ENCODE measurements at places on chromosomes 11 and 22. TPM values are rescaled to one million over a fixed set of nuclear protein-coding genes. Genes with fewer than 3 reads are reported as not detected.

Gene KRTAP5-11
- total RNA-seq = not detected

DNA sequence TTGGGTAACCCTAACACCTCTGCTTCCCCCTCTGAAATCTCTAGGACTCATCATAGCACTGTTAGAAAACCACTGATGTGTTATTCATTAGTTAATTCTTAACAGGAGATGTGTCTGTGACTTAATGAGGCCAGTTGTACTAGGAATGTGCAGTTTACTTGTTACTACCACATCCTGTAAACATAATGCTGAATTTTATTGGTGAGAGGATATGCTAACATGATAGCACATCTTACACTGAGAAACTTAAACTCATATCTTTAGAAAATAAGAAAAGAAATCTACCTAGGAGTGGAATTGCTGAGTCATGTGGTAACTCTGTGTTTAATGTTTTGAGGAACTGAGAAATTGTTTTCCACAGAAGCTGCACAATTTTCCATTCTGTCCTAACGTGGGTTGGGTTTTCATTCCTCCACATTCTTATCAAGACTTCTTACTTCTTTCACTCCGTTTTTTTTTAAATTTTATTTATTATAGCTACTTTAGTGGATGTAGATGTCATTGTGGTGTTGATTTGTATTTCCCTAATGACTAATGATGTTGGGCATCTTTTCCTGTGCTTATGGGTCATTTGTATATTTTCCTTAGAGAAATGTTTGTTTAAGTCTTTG lies 33.7 kb downstream of the RNF121 start:
- peak; percentile 62 for DNase-seq
- H3K36me3 ChIP-seq = peaks cover 33% of the 10 kb centered on the region
- no peak overlapping the region for H3K27ac ChIP-seq
- no peaks in the 10 kb centered on the region for H3K4me1 ChIP-seq
- no peak overlapping the region for H3K4me3 ChIP-seq

- H3K36me3 ChIP-seq = no peaks in the 10 kb centered on the region
- peaks cover 3% of the 10 kb centered on the region for H3K27me3 ChIP-seq
- H3K4me3 ChIP-seq = no peak overlapping the region
- peak overlapping the region; percentile 100 for H3K27ac ChIP-seq
Observed at GRCh38 chr22:26671317-26672059, 14.1 kb downstream of the MIAT start.

DNA sequence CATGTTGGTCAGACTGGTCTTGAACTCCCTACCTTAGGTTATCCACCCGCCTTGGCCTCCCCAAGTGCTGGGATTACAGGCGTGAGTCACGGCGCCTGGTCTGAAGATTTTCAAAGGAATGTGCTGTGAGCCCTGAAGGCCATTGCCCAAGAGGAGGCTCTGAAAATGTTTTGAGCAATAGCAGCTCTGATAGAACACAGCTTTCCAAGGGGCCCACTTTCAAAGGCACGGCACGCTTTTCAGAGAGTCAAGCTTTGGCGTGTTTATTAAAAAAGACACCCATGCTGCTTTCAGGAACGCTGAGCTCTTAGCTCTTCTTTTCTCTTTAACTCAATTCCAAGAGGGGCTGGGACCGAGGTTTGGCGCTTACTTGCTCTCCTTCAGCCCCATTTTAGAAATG lies 73.8 kb upstream of the CDON start:
- H3K36me3 ChIP-seq = no peaks in the 10 kb centered on the region
- peak overlapping the region; percentile 30 for H3K27ac ChIP-seq
- peak; percentile 76 for DNase-seq
- no peak overlapping the region for H3K4me3 ChIP-seq
- H3K27me3 ChIP-seq = peaks cover 2% of the 10 kb centered on the region

Gene TCN1
- not detected for total RNA-seq

DNA sequence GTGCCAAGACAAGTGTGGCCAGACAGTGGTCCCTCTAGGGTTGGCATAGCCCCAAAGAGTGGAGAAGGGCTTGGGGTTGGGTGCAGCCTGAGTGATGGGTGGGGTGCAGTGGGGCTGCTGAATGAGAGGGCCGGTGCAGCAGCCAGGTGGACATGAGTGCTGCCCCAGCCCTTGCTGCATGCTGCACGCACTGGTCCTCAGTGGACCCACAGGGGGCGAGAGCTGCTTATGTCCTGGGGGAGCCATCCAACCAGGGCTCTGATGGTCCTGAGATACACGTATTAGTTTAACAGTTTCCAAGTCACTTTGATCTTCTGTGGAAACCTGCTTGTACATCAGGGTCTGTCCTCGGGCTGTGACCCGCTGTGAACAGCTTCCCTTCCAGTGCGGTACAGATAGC lies 23.9 kb upstream of the ACR start:
- peaks cover 25% of the 10 kb centered on the region for H3K4me1 ChIP-seq
- peaks cover 4% of the 10 kb centered on the region for H3K27me3 ChIP-seq
- H3K36me3 ChIP-seq = peaks cover 4% of the 10 kb centered on the region
- DNase-seq = no peak
- no peak overlapping the region for H3K27ac ChIP-seq
- H3K4me3 ChIP-seq = no peak overlapping the region

GRCh38 chr11:16049611-16050010 lies 306.7 kb downstream of the SOX6 start:
- H3K27me3 ChIP-seq = no peaks in the 10 kb centered on the region
- DNase-seq = no peak
- no peaks in the 10 kb centered on the region for H3K4me1 ChIP-seq
- no peak overlapping the region for H3K27ac ChIP-seq

- H3K4me1 ChIP-seq = no peaks in the 10 kb centered on the region
- no peak overlapping the region for H3K27ac ChIP-seq
- H3K27me3 ChIP-seq = peaks cover 4% of the 10 kb centered on the region
- no peak for DNase-seq
- H3K4me3 ChIP-seq = no peak overlapping the region
- no peaks in the 10 kb centered on the region for H3K36me3 ChIP-seq
Observed at GRCh38 chr11:115552151-115552772, 48.0 kb upstream of the CADM1 start.

Gene PTDSS2
- 19.4 TPM for total RNA-seq

Gene GGTLC2
- not detected for total RNA-seq

DNA sequence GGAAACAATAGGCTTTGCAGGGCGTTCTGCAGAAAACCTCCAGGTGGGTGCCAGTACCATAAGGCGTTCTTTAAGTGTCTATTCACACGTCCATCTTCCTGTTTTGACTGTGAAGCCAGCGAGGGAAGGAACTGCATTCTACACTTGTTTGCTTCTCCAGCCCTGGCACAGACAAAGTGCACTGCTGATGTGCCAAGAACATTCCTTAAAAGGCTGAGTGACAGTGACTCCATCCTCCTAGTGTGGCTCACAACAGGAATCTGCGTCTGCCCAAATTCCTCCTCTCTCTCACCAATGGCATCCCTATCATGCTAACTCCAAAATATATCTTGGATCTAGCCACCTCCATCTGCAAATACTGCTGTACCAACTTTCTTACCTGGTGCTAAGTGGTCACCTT lies 407.4 kb upstream of the SYN3 start:
- H3K4me3 ChIP-seq = no peak overlapping the region
- H3K27me3 ChIP-seq = no peaks in the 10 kb centered on the region
- H3K27ac ChIP-seq = no peak overlapping the region
- DNase-seq = no peak
- peaks cover 2% of the 10 kb centered on the region for H3K4me1 ChIP-seq

DNA sequence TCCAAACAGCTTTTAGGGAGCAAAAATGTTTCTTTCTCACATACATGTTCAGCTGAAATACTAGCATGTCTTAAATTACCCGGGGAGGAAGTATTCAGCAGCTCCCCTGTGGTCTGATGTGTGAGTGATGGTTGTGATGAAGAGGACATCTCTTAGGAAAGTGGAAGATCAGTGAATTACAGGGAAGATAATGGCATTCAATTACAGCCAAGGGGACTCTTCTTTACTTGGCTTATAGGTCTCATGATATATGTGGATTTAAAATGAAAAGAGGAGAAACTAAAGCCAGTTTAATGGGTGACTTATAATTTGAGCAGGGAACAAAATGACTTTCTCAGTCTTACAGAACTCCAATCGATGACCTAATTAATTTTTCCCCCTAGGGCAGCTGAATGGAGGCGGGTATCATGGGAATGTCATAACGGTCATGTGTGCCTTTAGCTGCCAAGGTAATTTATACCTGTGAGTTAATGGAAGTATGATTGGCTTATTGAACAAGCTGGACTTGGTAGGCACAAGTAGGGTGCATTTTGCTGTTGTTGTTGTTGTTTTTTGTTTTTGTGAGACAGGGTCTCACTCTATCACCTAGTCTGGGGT lies 198.8 kb downstream of the HIPK3 start:
- no peak overlapping the region for H3K27ac ChIP-seq
- no peaks in the 10 kb centered on the region for H3K27me3 ChIP-seq
- H3K4me1 ChIP-seq = peaks cover 7% of the 10 kb centered on the region
- no peak overlapping the region for H3K4me3 ChIP-seq
- H3K36me3 ChIP-seq = no peaks in the 10 kb centered on the region

Gene RTN4RL2
- total RNA-seq = 2.0 TPM

Gene RAB38
- total RNA-seq = 3.5 TPM

- no peaks in the 10 kb centered on the region for H3K27me3 ChIP-seq
- no peak for DNase-seq
- H3K4me3 ChIP-seq = no peak overlapping the region
- peaks cover 22% of the 10 kb centered on the region for H3K4me1 ChIP-seq
- peaks cover 60% of the 10 kb centered on the region for H3K36me3 ChIP-seq
- H3K27ac ChIP-seq = peak overlapping the region; percentile 87
Observed at GRCh38 chr22:41815716-41816115, 15.2 kb downstream of the CCDC134 start.

GRCh38 chr11:130779943-130780342 lies 136.3 kb downstream of the SNX19 start:
- no peak for DNase-seq
- H3K27ac ChIP-seq = no peak overlapping the region
- H3K4me1 ChIP-seq = peaks cover 19% of the 10 kb centered on the region

Gene KCNJ11
- total RNA-seq = 12.9 TPM

DNA sequence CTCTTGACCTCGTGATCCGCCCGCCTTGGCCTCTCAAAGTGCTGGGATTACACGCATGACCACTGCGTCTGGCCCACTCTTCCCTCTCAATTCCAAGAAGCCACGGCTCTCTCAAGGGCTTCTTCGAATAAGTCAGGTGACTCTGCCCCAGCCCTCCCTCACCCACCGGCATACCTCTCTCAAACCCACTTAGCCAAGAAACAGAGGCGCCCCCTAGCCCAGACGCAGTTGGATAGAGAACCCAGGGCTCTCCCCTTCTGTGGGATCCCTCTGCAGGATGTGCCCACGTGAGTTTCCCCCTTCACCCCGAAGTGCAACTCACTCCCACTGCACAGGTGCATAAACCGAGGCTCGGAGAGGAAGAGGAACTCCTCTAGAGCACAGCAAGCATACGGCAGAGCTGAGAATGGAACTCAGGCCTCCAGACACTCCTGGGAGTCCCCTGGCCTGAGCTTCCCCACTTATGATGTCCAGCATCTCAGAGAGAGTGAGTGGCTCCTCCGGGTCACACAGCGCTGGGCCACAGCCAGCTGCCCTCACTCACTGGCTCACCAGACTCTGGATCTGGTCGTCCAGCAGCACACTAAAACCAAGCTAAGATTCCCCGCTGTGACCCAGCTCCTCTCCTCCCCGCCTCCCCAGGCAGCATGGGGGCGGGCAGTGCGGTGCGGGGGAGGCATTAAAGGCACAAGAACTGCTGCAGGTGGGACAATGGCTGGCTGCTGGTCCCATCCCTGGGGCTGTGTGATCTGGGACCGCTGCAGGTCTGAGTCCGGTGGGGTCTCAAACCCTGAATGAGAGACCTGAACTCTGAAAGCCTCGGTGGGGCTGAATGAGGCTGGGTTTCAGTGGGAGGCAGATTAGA lies 16.8 kb upstream of the RGL4 start:
- no peaks in the 10 kb centered on the region for H3K36me3 ChIP-seq
- no peak overlapping the region for H3K4me3 ChIP-seq
- H3K4me1 ChIP-seq = peaks cover 16% of the 10 kb centered on the region
- H3K27me3 ChIP-seq = no peaks in the 10 kb centered on the region
- H3K27ac ChIP-seq = no peak overlapping the region
- DNase-seq = no peak
